ENCODE measurements at places on chromosomes 3 and 15. TPM values are rescaled to one million over a fixed set of nuclear protein-coding genes. Genes with fewer than 3 reads are reported as not detected.
A peak's percentile ranks its signal among the peaks of the same experiment; 100 is the strongest.

GRCh38 chr3:156762631-156763185, 63.4 kb upstream of the LEKR1 start:
- H3K4me1 ChIP-seq: peaks cover 5% of the 10 kb centered on the region
- no peaks in the 10 kb centered on the region for H3K36me3 ChIP-seq
- peaks cover 1% of the 10 kb centered on the region for H3K27me3 ChIP-seq
- no peak for DNase-seq
- H3K4me3 ChIP-seq: no peak overlapping the region

TMCO5A gene
- total RNA-seq: not detected

DNA sequence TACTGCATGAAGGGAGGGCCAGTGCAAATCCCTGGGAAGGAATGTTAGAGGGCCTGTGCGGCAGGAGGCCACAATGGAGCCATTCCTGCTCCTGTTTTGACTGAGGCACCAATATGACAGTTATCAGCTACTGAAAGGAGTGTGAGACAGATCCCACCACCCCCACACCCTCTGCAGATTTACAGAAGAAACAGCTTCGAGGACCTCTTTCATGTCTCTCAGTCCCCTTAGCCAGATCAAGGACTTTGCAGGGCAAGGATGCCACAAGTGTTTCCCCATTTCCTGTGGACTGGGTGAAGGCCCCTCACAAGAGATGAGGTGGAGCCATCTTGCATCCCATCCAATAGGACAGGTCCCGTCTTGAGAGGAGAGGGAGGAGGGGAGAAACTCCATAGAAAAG, 48.5 kb upstream of the RASGRP1 start:
- no peaks in the 10 kb centered on the region for H3K36me3 ChIP-seq
- no peak overlapping the region for H3K27ac ChIP-seq
- no peaks in the 10 kb centered on the region for H3K4me1 ChIP-seq
- H3K4me3 ChIP-seq: no peak overlapping the region

GRCh38 chr15:40243126-40243810, 4.4 kb downstream of the PAK6 start:
- H3K27ac ChIP-seq: peak overlapping the region; percentile 63
- H3K4me3 ChIP-seq: peak overlapping the region; percentile 63
- peaks cover 8% of the 10 kb centered on the region for H3K27me3 ChIP-seq
- H3K4me1 ChIP-seq: peaks cover 11% of the 10 kb centered on the region
- no peak for DNase-seq

GRCh38 chr3:53491276-53491675, 3.1 kb upstream of the CACNA1D start:
- H3K27me3 ChIP-seq: peaks cover 7% of the 10 kb centered on the region
- no peak for DNase-seq
- H3K36me3 ChIP-seq: no peaks in the 10 kb centered on the region
- H3K4me3 ChIP-seq: no peak overlapping the region
- H3K4me1 ChIP-seq: peaks cover 3% of the 10 kb centered on the region
- no peak overlapping the region for H3K27ac ChIP-seq

CFAP20DC gene
- total RNA-seq: 4.2 TPM

DNA sequence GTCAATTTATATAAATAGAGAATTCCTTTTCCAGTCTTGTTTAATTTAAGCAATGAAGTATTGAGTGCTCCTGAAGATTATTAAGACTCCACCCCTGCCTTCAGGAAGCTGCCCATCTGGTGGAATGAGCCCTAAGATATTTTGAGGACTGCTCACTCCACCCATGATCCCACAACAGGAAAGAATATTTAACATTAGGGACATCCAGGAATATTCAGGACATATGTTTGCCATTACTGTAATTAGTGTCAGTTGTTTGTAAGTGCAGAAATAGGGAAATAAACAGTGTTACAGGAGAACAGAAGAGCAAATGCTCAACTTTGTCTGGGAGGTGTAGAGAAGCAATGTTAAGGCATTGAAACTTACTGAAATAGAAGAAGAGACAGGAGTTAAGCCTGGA, 375.0 kb downstream of the ROBO2 start:
- H3K4me1 ChIP-seq: no peaks in the 10 kb centered on the region
- DNase-seq: no peak
- no peaks in the 10 kb centered on the region for H3K36me3 ChIP-seq
- H3K4me3 ChIP-seq: no peak overlapping the region

BNIP2 gene
- total RNA-seq: 75.3 TPM

HTD2 gene
- 8.4 TPM for total RNA-seq

ERICH6 gene
- total RNA-seq: 0.31 TPM

SHISA5 gene
- total RNA-seq: 283 TPM

- DNase-seq: no peak
- no peak overlapping the region for H3K4me3 ChIP-seq
Measured at GRCh38 chr15:25493823-25494526, 55.2 kb upstream of the UBE3A start.

DNA sequence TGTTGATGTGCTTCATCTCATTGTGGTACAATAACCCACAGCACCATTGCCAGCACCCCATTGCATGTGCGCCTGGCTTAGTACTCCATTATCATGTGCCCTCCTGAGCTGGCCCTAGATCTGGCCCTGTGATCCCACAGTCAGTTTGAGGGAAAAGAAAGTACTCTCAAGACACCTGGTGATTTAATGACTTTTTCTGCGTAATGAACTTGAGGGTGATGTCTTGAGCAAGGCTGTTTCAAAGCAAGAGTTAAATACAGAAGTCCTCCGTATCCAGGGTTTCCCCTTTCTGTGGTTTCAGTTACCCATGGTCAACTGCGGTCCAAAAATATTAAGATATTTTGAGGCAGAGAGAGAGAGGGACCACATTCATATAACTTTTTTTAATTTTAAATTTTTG, 16.3 kb downstream of the C3orf20 start:
- H3K36me3 ChIP-seq: no peaks in the 10 kb centered on the region
- DNase-seq: no peak
- H3K27me3 ChIP-seq: peaks cover 2% of the 10 kb centered on the region
- H3K4me3 ChIP-seq: no peak overlapping the region

POLR2M gene
- total RNA-seq: 70.8 TPM

- no peak for DNase-seq
- no peaks in the 10 kb centered on the region for H3K36me3 ChIP-seq
- no peak overlapping the region for H3K27ac ChIP-seq
- H3K27me3 ChIP-seq: no peaks in the 10 kb centered on the region
Measured at GRCh38 chr3:36075491-36075890, 304.8 kb upstream of the STAC start.

- no peaks in the 10 kb centered on the region for H3K27me3 ChIP-seq
- DNase-seq: peak; percentile 12
- H3K27ac ChIP-seq: no peak overlapping the region
- H3K4me1 ChIP-seq: peaks cover 2% of the 10 kb centered on the region
- no peak overlapping the region for H3K4me3 ChIP-seq
Measured at GRCh38 chr3:112304611-112305010, 10.6 kb upstream of the SLC9C1 start.

GRCh38 chr15:92652576-92652966, 3.0 kb downstream of the FAM174B start:
- peaks cover 23% of the 10 kb centered on the region for H3K36me3 ChIP-seq
- H3K27me3 ChIP-seq: peaks cover 3% of the 10 kb centered on the region
- DNase-seq: no peak
- H3K27ac ChIP-seq: peak overlapping the region; percentile 93

- no peaks in the 10 kb centered on the region for H3K36me3 ChIP-seq
- no peak overlapping the region for H3K27ac ChIP-seq
- no peak for DNase-seq
Measured at GRCh38 chr3:180402471-180403073, 199.4 kb upstream of the TTC14 start.

SLC28A2 gene
- not detected for total RNA-seq

DNA sequence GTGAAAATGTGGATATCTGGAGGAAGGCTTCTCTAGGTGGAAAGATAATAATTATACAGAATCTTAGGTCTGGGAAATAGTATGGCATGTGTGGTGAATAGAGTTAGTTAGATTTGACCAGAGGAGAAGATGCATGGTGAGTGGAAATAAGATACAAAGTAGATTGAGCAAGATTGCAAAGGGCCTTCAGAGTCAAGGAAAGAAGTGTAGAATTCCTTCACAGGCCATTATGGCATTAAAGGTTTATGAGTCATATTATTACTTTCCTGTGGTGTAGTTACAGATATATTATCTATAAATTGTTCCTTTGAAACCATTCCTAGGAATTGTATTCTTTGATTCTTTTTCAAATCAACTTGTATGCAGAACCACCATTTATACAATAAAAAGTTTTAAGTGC, 660.3 kb downstream of the SI start:
- no peaks in the 10 kb centered on the region for H3K36me3 ChIP-seq
- H3K4me1 ChIP-seq: no peaks in the 10 kb centered on the region
- H3K4me3 ChIP-seq: no peak overlapping the region
- no peaks in the 10 kb centered on the region for H3K27me3 ChIP-seq
- DNase-seq: no peak

TLR9 gene
- total RNA-seq: not detected

FAM81A gene
- 0.23 TPM for total RNA-seq

DNA sequence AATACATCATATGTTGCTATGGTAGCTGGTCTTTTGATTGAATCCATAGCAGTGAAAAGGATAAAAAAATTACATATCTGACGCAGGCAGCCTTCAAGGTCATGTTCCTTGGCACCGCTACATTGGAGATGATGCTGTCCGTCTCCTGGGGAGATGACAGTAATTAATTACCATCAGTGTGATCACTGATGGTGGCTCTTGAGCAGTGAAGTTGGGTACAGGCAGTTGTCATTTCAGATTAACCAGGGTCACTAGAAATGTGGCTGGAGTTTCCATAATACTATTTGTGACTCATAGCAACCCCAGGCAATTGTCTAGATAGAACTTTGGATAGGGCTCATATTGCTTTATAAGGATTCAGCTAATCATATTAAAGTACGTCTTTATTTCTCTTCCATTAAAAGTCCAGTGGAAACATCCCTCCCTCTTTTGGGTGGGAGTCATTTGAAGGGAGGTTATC, 136.3 kb downstream of the THSD4 start:
- H3K4me3 ChIP-seq: no peak overlapping the region
- H3K4me1 ChIP-seq: no peaks in the 10 kb centered on the region
- H3K27ac ChIP-seq: no peak overlapping the region
- no peaks in the 10 kb centered on the region for H3K36me3 ChIP-seq

GRCh38 chr15:33369941-33370622, 59.3 kb downstream of the RYR3 start:
- no peak overlapping the region for H3K4me3 ChIP-seq
- no peak overlapping the region for H3K27ac ChIP-seq
- no peak for DNase-seq
- no peaks in the 10 kb centered on the region for H3K36me3 ChIP-seq
- H3K27me3 ChIP-seq: no peaks in the 10 kb centered on the region

CGGBP1 gene
- total RNA-seq: 73.8 TPM

- no peak overlapping the region for H3K4me3 ChIP-seq
- no peak for DNase-seq
- peaks cover 15% of the 10 kb centered on the region for H3K36me3 ChIP-seq
- peaks cover 26% of the 10 kb centered on the region for H3K4me1 ChIP-seq
Measured at GRCh38 chr15:90887037-90887481, 2.8 kb downstream of the FES start.

GRCh38 chr15:57395292-57395691, 19.0 kb downstream of the CGNL1 start:
- H3K4me1 ChIP-seq: peaks cover 59% of the 10 kb centered on the region
- H3K27ac ChIP-seq: no peak overlapping the region
- H3K27me3 ChIP-seq: no peaks in the 10 kb centered on the region
- no peak overlapping the region for H3K4me3 ChIP-seq
- H3K36me3 ChIP-seq: peaks cover 33% of the 10 kb centered on the region
- DNase-seq: no peak

CLDN18 gene
- not detected for total RNA-seq

- H3K4me3 ChIP-seq: no peak overlapping the region
- no peaks in the 10 kb centered on the region for H3K27me3 ChIP-seq
- H3K4me1 ChIP-seq: peaks cover 4% of the 10 kb centered on the region
- no peak overlapping the region for H3K27ac ChIP-seq
- DNase-seq: no peak
Measured at GRCh38 chr3:171225708-171226107, 199.2 kb upstream of the SLC2A2 start.

GOLGA6D gene
- 1.2 TPM for total RNA-seq

LIPH gene
- 2.5 TPM for total RNA-seq

- H3K36me3 ChIP-seq: no peaks in the 10 kb centered on the region
- no peak for DNase-seq
- H3K4me1 ChIP-seq: peaks cover 12% of the 10 kb centered on the region
- H3K27ac ChIP-seq: no peak overlapping the region
- H3K4me3 ChIP-seq: no peak overlapping the region
- no peaks in the 10 kb centered on the region for H3K27me3 ChIP-seq
Measured at GRCh38 chr3:141009496-141009895, 41.7 kb upstream of the SPSB4 start.

- peaks cover 7% of the 10 kb centered on the region for H3K27me3 ChIP-seq
- no peaks in the 10 kb centered on the region for H3K4me1 ChIP-seq
- no peak overlapping the region for H3K4me3 ChIP-seq
- no peaks in the 10 kb centered on the region for H3K36me3 ChIP-seq
- DNase-seq: no peak
Measured at GRCh38 chr3:5343459-5343858, 156.0 kb downstream of the EDEM1 start.

Data from endothelial cell (in vitro differentiated cells).